ENCODE measurements at places on chromosomes 6 and 20.

DNA sequence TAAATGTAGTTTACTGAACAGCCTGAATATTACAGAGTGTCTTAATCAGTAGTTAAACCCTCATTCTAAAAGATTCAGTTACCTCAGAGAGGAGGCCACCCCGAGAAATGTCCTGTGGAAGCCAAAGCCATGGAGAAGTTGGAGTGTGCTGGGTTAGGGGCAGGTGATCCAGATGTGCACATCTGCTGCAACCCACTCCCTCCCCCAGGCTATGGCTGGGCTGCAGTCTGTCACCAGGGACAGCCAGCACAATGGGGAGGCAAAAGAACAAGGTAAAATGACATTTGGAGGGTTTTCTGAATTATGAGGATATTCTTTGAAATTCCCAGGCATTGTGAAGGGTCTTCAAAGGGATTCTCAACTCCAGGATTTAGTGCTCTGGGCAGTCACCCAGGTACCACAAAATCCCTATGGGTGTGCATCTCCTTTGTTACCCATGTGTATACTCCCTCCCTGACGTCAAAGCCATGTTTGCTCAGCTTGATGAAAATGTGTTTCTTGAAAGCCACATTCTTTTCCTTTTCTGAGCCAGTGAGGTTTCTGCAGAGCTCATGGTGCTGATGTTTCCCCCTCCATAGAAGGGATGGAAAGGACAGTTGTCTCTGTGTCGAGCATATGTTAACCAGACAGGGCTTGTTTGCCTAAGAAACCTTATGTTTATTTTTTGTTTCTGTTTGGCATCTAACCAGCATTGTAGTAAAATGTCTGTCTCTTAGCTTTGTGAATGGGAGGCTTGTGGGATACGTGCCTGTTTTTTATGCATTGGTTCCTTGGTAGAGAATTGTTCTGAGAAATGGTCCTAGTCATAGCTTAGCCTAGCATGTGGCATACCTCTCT, 212.3 kb upstream of the TBX18 start:
- DNase-seq = no peak

- DNase-seq = no peak
Observed at GRCh38 chr6:6058054-6058444, 51.3 kb upstream of the NRN1 start.

DNA sequence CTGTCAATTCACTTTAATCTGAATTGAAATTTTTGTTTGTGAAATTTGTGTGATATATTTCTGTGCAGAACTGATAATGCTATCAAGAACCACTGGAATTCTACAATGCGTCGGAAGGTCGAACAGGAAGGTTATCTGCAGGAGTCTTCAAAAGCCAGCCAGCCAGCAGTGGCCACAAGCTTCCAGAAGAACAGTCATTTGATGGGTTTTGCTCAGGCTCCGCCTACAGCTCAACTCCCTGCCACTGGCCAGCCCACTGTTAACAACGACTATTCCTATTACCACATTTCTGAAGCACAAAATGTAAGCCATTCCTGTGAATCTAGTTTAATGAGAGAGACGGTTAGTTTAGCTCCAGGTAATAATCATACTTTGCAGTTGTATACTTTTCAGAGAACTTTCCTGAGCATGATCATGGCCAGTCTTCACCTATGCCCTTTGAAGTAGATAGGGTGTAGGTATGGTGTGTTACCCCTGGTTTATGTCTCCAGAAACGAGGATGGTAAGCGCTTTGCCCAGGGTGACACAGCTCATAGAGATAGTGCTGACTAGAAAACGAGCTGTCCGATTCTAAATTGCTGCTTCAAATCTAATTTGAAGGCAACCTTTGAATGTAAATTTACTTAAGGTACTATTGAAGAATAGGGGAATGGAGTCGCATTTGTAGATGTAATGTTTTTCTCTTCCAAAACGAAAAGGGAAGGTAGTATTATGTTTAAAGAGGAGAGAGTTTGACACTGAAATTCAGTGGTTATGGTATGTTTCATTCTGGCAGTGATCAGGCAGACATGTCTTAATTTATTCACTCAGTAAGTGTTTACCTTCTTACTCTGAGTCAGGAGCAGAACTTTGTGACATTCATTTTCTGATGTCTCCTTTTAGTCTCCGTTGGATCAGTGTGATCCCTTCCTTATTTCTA, 11.4 kb downstream of the MYB start:
- DNase-seq = no peak

DNA sequence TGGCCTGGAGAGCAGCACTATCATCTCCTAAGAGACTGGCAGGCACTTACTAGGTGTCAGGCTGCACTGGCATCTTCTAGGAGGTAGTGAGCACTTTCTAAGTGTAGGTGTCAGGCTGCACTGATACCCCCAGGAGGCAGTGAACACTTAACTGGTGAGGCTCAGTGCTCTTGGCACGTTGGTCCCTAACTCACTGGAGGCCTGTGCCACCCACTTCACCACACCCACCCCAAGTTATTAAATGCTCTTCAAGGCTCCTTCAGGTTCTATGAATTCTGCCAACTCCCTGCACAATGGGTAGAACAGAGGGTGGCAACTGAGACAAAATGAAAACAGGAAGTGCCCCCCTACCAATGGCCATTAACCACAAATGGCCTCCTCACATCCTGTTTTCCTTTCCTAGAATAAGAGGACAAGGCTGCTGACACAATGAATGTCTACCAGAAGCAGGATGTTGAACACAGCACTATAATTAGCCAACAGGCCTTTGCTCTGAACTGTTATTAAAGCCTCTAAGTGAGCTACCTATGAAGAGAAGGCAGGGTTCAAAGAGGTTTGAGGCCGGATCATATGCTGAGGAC, 29.4 kb downstream of the NCOA5 start:
- no peak for DNase-seq

GRCh38 chr6:67353861-67354260, 1281.2 kb upstream of the ADGRB3 start:
- no peak for DNase-seq

DNA sequence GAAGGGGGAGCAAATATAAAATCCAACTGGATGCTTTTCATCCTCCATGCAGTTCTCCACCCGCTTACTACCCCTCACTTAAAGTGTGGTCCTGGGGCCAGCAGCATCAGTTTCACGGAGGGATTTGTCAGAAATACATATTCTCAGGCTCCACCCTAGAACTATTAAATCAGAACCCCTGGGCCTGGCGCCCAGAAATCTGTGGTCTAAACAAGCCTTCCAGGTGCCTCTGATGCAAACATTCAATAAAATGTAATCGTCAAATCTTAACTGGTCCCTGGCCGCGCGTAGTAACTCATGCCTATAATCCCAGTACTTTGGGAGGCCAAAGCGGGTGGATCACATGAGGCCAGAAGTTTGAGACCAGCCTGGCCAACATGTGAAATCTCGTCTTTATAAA, 47.7 kb downstream of the ATXN1 start:
- DNase-seq = no peak

- no peak for DNase-seq
Observed at GRCh38 chr6:158344534-158344933, 32.3 kb downstream of the TULP4 start.

- no peak for DNase-seq
Observed at GRCh38 chr6:105607636-105608621, 205.0 kb upstream of the PREP start.

GRCh38 chr20:57932227-57932864, 222.5 kb upstream of the PMEPA1 start:
- no peak for DNase-seq

DNA sequence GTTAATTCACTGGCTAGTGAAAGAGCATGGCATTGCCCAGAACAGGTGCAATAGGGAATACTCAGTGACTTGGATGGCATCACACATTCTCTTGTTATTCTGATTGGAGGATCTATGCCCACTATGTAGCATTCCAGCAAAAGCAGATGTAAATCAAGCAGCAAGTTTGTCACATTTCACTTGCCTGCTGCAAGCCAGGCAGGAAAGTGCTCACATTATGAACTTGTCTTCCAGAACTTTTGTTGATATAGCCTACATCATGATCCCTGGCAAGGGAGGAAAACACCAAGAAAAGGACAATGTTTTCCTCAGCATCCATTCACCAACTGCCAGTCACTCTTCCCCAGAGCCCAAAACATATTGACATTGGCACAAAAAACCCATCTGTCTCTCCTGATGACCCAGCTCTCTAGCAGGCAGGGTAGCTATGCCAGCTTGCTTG, 77.8 kb downstream of the ARHGAP18 start:
- no peak for DNase-seq

GRCh38 chr6:129767776-129768485, 58.0 kb upstream of the ARHGAP18 start:
- DNase-seq = no peak

DNA sequence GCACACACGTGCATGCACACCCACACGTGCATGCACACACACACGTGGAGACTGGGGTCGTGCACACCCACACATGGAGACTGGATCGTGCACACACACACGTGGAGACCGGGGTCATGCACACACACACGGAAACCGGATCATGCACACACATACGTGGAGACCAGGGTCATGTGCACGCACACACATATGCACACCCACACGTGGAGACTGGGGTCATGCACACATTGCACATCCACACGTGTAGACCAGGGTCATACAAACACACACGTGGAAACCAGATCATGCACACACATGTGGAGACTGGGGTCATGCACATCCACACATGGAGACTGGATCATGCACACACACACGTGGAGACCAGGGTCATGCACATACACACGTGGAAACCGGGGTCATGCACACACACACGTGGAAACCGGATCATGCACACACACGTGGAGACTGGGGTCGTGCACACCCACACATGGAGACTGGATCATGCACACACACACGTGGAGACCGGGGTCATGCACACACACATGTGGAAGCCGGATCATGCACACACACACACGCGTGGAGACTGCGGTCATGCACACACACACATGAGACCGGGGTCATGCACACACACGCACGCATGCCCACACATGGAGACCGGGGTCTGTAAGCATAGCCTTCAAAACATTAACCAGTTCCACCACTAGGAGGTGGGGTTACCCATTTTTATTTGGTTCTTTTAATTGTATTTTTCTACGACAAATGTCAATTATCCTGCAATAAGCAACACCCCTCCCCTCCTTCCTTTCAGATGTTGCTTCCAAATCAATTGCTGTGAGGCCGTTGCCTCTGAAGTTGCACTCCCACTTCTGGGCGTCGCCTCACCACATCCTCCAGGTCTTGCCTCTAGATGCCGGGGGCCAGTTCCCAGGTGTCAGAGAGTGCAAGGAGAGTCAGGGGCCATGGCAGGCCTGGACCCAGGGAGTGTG, 95.8 kb downstream of the TMEM242 start:
- no peak for DNase-seq

DNA sequence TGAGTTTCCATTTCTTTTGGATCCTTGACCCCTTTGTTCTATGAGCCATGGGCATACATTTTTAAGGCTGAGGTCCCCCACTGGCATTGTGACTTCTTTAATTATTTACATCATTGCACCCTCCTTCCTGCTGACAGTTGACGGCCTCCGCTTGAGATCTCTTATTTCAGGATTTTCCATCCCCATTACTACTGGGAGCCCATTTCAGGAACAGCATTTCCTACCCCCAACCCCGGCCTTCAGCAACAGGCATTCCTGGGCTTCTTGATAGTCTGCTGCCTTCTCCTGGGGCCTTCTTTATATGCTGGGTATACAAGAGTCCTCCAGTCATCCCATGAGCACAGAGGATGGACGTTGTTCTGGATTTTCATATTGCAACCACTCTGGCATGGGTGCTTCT, 3.8 kb downstream of the ULBP1 start:
- DNase-seq = no peak

DNA sequence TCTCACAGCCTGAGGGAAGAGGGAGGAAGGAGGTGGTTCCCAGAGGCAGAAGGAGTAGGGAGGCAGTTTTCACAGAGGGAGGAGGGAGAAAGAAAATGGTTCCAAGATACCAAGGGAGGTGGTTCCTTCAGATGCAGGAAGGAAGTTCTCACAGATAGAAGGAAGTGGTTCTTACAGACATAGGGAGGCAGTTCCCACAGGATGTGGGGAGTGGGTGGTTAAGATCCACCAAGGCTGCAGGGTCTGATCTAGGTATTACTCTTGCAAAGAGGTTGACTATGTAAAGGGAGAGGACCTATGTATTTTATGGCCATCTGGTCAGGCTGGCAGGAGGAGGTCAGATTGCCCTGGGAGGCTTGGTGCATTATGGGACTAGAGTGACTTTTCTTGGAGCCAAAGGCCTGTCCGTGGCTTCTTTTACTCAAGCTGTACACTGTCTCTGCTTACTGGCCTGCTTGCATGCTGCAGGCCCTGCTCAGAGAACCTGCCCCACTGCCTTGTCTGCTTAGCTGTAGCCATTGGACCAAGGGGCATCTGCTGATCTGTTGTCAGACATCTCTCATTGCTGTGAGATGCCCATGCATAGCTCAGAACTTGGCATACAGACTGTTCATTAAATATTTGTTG, 283.7 kb downstream of the DHX35 start:
- no peak for DNase-seq

DNA sequence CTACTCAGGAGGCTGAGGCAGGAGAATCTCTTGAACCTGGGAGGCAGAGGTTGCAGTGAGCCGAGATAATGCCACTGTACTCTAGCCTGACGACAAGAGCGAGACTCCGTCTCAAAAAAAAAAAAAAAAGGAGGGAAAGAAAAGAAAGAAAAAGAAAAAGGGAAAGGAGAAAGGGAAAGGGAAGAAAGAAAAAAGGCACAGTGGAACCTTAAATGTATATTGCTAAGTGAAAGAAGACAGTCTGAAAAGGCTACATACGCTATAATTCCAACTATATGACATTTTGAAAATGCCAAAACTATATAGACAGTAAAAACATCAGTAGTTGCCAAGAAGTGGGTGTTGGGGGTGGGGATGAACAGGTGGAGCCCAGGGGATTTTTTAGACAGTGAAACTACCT, 16.2 kb downstream of the PPIL4 start:
- no peak for DNase-seq
